ENCODE measurements at places on chromosomes 6 and 20. TPM values are rescaled to one million over a fixed set of nuclear protein-coding genes. Genes with fewer than 3 reads are reported as not detected.

DNA sequence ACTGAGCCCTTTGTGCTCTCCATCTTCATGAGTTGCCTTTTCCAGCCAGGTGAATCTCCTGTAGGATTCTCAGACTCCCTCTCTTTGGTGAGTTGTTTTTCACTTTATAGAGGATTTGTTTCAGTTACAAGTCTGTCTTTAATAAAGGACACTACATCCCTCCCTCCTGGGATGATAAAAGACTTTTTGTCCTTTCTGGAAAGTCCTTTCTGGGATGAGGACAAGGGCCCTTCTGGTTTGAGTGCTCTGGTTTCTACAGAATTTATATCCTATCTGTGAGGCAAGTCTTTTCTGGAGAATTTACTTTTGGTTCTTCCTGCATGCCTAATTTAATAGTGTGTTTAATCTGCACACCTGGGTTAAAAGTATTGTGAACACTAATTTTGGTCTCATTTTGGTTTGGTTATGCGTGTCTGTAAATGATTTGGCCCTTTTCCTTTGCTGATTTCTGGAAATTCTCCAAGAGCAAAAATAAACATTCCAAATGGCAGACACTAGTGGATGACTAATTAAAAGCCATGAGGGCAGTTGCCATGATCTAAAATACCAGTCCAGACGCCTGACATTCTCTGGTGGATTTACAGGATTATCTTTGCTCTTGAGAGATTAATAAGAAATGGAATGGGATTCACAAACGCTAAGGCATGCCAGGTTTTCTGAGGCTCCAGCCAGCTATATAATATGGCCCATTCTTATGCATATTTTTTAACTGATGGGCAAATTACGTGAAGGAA lies 44.8 kb downstream of the TCP11 start:
- DNase-seq = peak; percentile 77

- DNase-seq = no peak
These were observed 28.3 kb downstream of the ZNF831 start for GRCh38 chr20:59191756-59192532.

- no peak for DNase-seq
These were observed 168.7 kb downstream of the BTBD3 start for GRCh38 chr20:12086359-12086758.

DNA sequence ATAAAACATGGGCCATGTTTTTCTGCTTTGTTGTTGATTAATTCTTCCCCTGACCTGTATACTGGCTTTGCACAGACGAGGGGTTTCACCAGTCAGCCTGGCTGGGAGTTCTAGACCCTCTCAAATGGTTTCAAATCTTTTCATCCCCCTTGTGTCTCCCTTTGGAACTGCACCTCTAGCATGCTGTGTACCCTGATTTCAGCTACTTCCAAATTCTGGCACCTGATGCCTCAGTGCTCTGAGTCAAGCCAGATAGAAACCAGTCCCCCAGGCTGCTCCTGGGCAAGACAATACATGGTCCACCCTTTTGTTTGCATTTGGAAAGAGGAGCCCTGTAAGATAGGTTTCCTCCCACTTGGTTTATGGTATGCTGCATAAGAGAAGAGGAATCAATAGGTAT lies 290.2 kb downstream of the BTBD3 start:
- DNase-seq = peak; percentile 62

DNA sequence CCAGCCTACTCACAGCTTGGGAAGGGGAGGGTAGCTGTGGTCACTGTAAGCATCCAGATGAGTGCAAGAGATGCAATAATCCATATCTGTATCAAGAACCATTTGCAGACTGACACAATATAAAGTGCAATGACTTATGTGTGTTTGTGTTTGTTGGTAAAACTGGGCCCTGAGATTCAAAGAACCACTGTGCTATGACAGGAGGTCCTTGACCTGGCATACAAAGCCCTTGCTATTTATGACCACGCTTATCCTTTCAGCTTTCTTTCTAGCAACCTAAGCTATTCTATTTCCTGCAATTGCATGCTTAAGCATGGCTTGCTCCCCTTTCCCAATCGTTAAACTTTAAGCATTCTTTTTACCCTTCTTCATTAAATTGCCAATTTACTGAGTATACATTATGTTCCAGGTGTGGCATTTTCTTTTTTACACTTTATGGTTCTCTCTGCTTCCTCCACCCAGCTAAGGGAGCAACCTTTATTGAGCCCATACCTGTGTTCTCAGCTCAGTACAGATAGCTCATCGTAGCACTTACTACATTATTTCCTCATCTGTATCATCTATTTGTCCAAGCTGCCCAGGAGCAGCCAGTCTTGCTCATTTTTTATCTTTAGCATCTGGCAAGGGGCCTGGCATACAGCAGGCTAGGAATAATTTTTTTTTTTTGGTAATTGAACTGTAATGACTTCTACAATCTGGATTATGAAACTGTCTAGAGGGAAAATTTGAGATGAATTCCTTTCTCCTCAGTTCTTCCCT lies 3.5 kb downstream of the MCUR1 start:
- no peak for DNase-seq

- peak; percentile 58 for DNase-seq
These were observed 374.9 kb upstream of the IRAK1BP1 start for GRCh38 chr6:78492351-78493017.

DNA sequence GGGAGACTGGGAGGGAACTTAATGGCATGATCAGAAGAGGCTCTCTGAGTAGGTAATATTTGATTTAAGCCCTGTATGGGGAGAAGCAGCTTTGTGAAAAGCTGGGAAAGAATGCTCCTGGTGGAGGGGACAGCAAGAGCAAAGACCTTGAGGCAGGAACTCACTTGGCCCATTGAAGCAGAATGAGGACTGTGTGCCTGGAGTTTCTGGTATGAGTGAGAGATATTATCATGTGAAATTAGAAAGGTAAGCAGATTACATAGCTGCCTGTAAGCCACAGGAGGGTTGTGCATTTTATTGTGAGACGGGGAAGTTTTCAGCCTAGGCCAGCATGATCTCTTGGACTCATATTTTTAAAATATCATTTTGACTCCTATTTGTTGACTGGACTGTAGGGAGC lies 502.1 kb downstream of the DHX35 start:
- DNase-seq = no peak

- peak; percentile 59 for DNase-seq
These were observed 34.0 kb downstream of the RSPO4 start for GRCh38 chr20:967796-968742.

- DNase-seq = no peak
These were observed 493 bp downstream of the CRYBG1 start for GRCh38 chr6:106360989-106361430.

GRCh38 chr6:26211963-26212362 lies 124.7 kb downstream of the HFE start:
- DNase-seq = no peak

- DNase-seq = no peak
These were observed 800 bp upstream of the GRIK2 start for GRCh38 chr6:101392586-101393230.

GRCh38 chr6:149929422-149929821 lies 6.5 kb upstream of the RAET1G start:
- peak; percentile 40 for DNase-seq

- DNase-seq = no peak
These were observed 178.4 kb upstream of the EYA4 start for GRCh38 chr6:133062696-133063306.

GRCh38 chr6:42963855-42964605 lies 3.5 kb downstream of the GNMT start:
- peak; percentile 65 for DNase-seq

- DNase-seq = no peak
These were observed 74.3 kb upstream of the SLCO4A1 start for GRCh38 chr20:62568045-62568389.

- peak; percentile 48 for DNase-seq
These were observed 49.4 kb upstream of the ARMC2 start for GRCh38 chr6:108798670-108799353.

Gene CDH4
- 0.17 TPM for total RNA-seq

Gene SERINC1
- 207 TPM for total RNA-seq

Gene FAM217A
- total RNA-seq = not detected

Gene MMP24
- total RNA-seq = 0.88 TPM

Gene SLC17A2
- not detected for total RNA-seq

Gene C20orf202
- total RNA-seq = not detected

Gene HSPA1L
- total RNA-seq = 0.85 TPM
